ENCODE measurements at places on chromosomes 6 and 20.

DNA sequence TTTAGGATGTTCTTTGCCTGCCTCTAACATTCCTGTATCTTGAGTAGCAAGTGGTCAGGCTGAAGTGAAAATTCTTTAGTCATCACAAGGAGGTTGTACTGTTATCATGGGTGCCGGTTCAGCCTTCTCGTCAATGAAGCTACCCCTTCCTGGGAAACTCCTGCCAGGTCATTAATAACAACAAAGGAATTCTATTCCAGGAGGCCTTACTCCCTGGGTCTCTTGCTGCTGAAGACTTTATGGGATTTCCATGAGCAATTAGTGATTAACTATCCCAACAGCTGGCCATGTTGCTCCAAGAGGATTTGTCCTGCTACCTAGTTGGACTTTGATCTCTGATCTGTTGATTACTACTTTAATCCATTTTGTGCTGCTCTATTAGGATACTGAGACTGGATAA lies 62.7 kb upstream of the ELOVL5 start:
- DNase-seq = no peak

DNA sequence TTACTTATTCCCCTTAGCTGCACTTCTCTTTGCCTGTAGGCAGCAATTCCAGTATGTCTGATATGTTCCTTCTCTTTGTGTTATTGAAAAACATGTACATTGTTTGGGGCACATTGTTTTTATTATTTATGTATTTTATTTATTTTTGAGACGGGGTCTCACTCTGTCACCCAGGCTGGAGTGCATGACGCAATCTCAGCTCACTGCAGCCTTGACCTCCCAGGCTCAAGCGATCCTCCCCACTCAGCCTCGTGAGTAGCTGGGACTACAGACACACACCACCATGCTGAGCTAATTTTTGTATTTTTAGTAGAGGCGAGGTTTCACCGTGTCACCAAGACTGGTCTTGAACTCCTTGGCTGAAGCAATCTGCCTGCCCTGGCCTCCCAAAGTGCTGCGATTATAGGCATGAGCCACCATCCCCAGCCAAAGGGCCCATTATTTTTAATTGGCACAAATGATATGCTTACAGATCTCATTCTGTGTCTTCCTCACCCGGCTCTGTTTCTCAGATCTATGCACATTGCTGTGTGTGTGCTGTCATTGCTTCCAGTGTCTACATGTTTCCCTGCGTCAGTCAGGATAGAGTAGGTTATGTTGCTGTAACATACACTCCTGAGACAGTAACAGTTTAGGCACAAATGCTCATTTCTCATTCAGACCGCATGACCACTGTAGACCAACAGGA lies 54.1 kb upstream of the NELFCD start:
- DNase-seq = no peak

DNA sequence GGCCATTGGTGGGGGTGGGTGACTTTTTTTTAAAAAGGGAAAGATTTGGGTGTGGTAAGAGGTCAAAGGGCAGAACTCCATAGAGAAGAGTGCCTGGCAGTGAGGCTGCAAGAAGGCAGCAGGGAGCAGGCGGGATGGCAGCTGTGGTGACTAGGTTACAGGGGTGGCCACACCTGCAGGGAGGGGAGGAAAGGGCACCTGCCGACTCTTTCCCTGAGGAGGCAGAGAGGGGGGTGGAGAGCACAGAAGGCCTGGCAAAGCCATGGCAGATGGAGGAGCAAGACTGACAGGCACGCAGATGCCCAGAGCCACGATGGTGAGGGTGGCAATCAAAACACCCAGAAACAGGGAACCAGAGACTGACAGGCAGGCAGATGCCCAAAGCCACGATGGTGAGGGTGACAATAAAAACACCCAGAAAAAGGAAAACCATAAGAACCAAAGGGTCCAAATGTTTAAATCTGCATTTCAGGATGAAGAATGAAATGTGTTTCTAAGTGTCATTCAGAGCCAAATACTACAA lies 19.3 kb downstream of the CST7 start:
- no peak for DNase-seq

- no peak for DNase-seq
These were observed 6.8 kb upstream of the IL17F start for GRCh38 chr6:52251113-52251512.

- no peak for DNase-seq
These were observed 532.5 kb downstream of the KIF16B start for GRCh38 chr20:16040742-16041141.

DNA sequence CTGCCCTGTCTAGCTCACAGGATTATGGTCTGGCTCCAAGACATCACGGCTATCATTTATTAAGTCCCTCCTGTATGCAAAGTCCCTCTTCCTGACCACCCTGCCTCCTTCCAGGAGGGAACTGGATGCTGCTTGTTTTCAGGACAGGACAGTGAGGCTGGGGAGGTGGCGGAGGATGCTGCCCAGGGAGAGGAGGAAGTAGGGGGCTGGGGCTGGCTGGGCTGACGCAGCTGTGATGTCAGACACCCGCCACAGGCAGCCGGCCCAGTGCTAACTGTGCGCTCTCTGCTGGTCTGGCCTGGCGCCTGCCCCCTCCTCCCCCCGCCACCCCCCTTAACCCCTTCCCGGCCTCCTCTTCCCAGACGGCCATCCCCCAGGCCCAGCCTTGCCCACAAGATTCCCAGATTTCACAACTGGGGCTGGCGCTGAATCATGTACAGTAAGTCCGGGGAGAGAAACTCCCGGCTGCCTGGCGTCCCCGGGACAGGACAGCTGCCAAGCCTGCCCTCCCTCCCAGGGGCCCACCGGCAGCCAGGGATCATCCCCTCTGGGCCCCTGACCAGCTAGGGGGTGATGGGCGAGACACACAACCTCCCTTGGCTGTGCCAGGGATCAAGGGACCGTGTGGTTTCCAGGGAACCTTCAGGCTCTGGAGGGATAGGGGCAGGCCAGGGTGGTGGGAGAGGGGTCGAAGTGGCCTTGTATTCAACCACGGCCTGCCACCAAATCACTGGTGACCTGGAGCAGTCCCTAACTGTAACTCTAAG lies 118.1 kb downstream of the CEBPB start:
- no peak for DNase-seq

DNA sequence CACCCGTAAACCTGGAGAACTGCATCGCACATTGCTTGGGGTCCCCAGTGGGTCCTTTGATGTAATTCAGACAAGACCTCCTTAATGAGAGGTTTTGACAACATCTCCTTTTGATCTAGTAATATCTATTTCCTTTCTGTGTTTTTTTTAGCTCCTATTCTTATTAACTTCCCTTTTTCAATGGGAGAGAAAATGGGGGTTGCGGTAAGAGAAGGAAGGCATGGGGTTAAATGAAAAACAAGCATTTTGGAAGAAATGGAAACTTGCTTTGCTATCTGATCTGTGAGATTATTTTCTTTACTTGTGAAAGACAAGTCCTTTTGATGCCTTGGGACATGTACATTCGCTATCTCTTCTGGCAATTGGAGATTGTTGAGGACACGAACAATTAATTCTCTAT lies 418.6 kb upstream of the MAN1A1 start:
- DNase-seq = no peak

DNA sequence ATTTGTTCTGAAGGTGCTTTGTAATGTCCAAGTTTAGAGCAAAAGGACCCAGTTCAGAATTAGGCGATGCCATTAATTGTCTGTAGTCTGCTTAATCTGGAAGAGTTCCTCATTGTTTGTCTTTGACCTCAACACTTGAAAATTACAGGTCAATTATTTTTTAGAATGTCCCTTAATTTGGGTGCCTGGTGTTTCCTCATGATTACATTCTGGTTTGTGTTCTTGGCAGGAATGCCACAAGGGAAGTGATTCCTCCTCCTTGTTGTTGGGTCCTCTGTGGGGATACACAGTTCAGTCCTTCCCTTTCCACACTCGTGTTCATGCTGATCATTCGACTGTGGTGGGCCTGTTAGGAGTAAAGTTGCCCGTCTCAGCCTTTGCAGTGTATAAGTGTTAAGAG lies 207.3 kb downstream of the JARID2 start:
- DNase-seq = no peak

DNA sequence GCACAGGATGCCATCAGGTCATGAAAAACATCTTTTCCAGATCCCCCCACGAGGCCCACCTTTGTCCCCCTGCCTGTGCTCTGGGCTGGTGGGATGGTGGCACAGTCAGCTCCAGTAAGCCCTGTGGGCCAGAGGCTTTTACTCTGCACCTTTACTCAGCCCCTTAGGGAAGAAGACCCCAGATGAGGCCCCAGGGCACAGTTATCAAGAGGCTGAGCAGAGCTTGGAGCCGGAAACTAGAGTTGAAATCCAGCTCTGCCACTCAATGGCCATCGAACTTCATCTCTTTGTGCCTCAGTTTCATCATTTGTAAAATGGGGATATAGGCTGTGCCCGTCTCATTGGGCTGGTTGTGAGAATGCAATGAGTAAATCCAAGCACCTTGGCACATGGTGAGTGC lies 81.7 kb upstream of the TOX2 start:
- DNase-seq = no peak

- no peak for DNase-seq
These were observed 141.7 kb downstream of the EDN3 start for GRCh38 chr20:59441860-59442810.

DNA sequence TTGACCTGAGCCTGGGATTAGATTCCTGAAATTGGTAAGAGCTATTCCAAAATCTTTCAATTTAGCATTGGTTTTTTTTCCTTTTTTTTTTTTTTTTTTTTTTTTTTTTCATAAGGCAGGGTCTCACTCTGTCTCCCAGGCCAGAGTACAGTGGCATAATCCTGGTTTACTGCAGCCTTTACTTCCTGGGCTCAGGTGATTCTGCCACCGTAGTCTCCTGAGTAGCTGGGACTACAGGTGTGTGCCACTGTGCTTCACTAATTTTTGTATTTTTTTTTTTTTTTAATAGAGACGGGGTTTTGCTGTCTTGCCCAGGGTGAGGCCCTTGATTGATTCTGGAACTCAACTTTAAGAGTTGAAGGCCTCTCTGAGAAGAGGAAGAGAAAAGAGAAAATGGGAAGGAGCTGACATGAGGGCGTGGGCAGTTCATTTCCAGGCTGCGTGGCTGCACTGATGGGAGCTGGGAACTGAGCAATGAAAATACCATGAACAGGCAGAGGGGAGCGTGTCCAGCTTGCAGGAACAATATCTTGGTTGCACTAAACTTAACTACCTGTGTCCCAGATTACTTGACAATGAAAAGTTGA lies 24.6 kb downstream of the KDM1B start:
- DNase-seq = no peak

DNA sequence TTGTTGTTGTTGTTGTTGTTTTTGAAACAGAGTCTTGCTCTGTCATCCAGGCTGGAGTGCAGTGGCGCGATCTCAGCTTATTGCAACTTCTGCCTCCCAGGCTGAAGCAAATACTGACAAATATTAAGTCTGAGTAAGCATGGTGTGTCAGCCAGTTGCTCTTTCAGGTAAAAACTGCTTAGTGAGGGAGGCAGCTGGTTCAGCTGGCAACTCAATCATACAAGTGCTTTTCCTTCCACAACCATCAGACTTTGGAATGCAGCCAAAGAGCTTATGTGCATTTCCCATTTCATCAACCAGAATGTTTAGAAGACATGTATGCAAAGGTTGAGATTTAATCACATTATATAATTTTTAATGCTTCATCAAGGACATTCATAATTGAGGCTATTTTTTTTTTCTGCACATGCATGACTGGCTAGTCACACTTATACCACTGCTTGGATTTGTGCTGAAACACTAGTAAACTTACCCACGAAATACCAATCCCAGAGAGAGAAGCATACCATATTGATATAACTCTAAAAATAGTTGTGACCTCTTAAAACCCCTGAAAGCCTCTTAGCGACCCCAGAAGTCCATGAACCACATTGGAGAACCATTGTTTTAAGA lies 56.0 kb downstream of the CLIC5 start:
- DNase-seq = no peak

DNA sequence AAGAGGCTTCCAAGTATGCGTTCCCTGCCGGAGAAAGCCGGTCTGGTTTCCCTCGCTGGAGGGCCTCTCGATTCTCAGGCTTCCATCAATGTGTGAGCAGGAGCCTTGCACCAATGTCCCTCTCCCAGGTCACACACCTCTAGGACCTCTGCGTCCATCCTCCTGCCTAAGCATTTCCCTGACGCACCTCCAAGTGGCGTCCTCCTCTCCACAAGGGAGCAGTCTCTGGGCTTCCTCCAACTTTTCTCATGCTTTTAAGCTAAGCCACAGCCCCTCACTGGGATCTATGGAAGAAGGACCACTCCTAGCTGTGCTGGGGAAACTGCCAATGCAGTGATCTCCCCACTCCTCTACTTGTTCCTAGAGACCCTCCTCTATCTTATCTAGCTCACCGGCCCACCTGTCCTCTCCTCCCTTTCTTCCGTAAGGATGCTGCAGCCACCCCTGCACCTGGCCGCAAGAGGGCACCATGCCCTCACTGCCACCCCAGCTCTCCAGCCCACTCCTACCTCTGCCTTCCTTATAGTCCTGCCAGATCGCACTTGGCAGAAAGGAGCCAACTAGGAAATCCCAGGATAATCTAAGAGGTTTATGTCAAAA lies 258.7 kb downstream of the LRFN2 start:
- DNase-seq = peak; percentile 67

DNA sequence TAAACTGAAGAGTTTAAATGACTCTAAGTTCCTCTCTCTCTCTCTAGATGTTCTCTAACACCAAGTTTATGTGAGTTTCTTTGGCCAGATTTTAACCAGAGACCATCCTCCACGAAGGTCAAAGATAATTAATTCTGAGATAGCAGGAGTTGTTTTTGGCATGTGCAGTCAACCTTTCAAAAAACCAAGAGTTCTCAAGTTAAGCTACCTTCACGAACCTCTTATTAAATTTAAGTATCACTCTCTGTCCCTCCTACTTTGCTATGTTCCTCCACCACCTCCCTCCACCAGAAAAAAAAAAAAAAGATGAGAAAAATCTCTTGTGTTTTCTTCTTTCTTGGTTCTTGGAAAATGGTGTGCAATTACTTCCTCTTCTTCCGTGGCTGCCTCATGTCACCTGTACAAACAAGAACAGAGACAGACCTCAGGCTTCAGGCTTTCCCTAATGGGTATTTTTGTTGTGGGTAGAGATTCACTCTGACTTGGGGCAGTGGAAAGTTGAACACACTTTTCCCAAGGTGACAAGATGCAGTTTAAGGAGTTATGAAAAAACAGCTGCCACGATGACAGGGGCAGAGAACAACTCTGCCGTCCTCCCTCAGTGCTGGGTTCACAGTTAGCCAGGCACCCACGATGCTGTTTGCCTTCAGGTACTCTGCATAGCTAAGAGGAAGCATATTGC lies 64.3 kb downstream of the ADTRP start:
- peak; percentile 66 for DNase-seq

- no peak for DNase-seq
These were observed 21.2 kb upstream of the HLA-B start for GRCh38 chr6:31378062-31378720.

GRCh38 chr6:91476000-91476399 lies 889.1 kb upstream of the MAP3K7 start:
- DNase-seq = no peak

All from activated naive CD4-positive, alpha-beta T cell treated with anti-CD3 and anti-CD28 coated beads, Interleukin-2, amount 10 ng/mL, durations not matched to agents 7 days and 5 days (primary cell).